Stimulated activated CD8-positive, alpha-beta memory T cell treated with anti-CD3 and anti-CD28 coated beads, Interleukin-7, amount 100 ng/mL, for 24 hours (primary cell): ENCODE measurements at places on chromosomes 5 and 9.

DNA sequence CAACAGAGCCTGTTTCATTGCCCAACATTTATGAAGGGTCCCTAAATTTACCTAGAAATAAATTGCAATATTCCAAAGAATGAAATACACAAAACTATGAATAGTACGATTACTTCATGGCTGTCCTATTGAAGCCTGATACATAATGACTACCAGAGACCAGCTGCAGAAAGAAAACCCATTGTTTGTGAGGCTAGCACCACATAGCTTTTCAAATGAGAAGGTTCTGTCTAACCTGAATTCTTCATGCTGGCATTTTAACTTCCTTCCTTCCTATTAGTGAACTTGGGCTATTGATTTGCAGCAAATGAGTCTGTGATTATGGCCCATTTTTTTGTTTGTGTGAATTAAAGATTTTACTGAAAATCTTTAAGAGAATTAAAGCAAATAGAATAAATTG, 47.3 kb downstream of the MEGF10 start:
- DNase-seq: no peak

GRCh38 chr9:87792831-87793288, 66.9 kb downstream of the CTSL start:
- DNase-seq: no peak

GRCh38 chr9:15670894-15671293, 118.1 kb downstream of the CCDC171 start:
- DNase-seq: no peak

DNA sequence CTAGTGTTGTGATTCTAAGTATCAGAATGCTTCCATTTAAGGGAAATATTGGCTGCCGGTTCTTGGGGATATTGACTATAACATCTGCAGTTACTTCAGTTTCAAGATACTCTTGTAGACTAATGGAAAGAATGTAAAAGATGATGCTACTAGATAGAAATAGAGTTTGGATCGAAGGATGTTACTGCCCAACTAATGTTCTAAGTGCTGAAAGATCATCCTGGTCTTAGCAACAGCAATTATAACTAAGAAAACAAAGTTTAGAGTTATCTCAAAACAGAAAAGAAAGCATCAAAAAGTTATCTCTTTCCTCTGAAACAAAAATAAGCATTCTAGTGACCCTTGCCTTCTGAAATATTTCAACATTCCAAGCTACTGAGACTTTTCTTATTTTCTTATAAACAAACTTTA, 49.9 kb downstream of the ITGA1 start:
- no peak for DNase-seq

- no peak for DNase-seq
These were observed 107.7 kb downstream of the PDE4D start for GRCh38 chr5:59785676-59786333.

DNA sequence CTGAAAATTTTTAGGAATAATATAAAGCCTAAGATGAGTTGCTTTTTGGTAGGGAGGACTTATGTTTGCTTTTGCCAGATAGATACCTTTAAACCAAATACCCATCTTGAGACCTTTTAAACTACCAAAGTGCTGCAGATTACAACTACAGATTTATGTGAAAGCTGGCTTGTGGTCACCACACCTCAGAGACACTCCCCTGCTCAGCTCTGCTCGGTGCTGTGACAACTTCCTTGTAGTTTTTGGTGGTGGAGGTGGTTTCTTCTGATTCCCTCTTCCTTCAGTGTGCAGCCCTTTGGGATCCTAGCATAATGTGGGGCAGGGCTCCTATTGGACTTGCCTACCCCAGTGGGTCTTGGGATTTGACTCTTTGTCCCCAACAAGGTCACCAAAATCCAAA, 29.2 kb downstream of the GARNL3 start:
- no peak for DNase-seq

GRCh38 chr5:17172791-17173190, 44.6 kb upstream of the BASP1 start:
- no peak for DNase-seq

- DNase-seq: no peak
These were observed 175.1 kb downstream of the RORB start for GRCh38 chr9:74672237-74672636.

DNA sequence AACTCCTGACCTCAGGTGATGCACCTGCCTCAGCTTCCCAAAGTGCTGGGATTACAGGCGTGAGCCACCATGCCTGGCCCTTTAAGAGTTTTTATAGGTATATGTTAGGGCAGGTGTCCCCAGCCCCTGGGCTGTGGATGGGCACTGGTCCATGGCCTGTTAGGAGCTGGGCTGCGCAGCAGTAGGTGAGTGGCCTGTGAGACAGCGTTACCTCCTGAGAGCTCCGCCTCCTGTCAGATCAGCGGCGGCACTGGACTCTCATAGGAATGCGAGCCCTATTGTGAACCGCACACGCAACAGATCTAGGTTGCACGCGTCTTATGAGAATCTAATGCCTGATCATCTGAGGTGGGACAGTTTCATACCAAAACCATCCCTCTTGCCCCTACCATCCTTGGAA, 173.4 kb downstream of the GOLPH3 start:
- DNase-seq: no peak

DNA sequence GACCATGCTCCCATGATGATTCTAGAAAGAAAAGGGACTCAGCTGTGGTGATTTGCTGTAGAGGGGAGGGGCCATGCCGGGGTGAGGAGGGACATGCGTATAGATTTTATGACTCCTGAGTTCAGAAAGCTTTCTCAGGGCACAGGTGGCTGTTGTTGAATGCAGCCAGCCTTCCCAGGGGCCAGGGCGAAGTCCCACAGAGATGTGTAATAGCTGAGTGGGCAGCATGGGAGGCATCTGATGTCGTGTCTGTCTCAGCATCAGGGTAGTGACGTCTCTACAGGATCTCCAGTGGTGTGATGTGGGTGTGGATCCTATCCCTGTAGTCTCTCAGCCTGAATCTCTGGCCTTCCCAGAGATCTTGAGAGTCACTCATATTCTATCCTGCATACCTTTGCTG, 7.8 kb upstream of the BOD1 start:
- DNase-seq: no peak

DNA sequence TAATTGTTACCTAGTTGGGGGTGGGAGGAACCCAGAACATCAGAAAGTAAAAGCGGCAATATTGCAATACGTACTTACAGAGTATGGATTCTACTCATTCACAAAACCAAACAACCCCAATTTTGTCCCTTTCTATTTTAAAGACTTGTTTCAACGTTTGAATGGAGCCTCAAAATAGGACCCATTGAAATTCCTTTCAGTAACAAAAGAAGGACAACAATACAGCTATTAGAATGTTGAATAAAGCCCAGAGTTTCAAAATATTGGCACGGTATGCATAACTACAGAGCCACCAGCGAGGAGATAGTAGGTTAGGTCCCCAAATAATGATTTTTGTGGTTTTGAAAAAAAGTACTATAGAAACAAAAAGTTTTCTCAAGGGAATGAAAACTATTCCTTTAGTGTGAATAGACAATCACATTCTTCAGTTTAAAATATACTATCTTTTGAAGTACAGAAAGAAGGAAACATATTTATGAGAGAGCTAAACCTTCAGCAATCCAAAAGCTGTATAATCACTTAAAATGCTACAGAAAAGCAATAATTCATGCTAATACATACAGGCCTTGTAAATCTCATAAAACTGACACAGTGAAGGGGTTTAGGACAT, 235.5 kb downstream of the RFX3 start:
- DNase-seq: no peak

- no peak for DNase-seq
These were observed 73.6 kb upstream of the SUSD1 start for GRCh38 chr9:112248722-112249121.

DNA sequence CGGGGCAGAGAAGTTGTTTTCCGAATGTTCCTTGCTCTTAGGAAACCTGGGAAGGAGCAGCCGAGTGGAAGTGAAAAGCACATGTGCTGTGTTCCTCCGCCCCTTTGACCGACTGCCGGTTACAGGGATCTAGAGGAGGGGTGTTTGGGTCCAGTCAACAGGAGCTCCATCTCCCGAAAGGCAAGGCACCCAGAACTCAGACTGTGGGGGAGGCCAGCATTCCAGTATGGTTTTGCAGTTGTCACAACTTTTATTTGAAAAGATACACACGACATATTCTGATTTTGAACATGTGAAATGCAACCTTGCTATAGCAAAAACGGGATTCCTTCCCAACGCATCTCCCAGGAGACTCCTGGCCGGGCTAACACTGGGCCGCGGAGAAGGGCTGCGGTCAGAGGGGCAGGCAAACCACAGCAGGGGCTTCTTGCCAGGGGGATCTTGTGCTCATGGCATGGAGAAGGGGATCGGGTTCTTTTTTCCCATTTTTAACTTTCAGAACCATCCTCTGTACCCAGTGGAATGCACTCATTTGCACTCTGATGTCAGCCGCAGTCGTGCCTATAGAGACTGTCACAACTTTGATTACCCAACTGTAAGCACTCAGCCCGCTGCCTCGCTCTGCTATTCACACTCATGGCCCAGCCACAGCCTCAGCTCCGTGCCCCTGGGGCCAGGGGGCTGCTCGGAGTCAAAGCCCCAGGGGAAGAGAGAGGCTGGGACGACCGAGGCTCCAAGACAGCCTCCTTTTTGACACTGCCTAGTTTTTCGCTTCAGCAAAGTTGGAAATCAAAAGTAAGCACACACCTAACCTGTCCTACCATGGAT, 3.9 kb downstream of the QRFP start:
- DNase-seq: no peak

GRCh38 chr5:82909771-82910170, 167.4 kb downstream of the TMEM167A start:
- no peak for DNase-seq

- DNase-seq: no peak
These were observed 92.7 kb upstream of the SAP30L start for GRCh38 chr5:154352960-154353548.

DNA sequence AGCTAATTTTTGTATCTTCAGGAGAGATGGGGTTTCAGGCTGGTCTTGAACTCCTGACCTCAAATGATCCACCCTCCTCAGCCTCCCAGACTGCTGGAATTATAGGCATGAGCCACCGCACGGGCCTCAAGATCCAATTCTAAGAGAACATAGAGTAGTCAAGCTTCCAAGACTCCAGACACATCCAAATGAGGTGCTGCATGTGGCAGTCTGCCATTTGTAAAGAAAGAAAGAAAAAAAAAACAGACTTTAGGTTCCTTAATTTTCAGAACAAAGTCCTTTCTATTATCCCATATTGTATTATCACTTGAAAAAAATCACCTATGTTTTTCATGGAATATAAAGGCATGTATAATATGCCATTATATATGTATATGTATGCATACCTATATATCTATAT, 2104.5 kb downstream of the MAT2B start:
- no peak for DNase-seq

DNA sequence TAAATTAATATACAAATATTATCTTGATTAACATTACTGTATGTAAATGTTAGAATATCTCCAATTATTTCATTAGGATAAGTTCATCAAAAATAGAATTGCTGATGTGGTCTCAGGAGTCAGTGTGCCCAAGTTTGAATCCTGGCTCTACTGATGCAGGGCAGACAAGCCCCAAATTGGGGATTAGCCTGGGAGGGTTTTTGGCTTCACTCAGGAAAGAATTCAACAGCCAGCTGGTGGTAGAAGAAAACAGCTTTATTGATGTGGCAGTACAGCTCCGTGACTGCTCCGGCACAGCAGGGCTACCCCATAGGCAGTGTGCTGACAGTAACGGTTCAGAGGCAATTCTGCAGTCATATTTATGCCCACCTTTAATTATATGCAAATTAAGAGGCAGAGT, 32.5 kb downstream of the COL27A1 start:
- no peak for DNase-seq

- no peak for DNase-seq
These were observed 132.8 kb upstream of the CDKN2B start for GRCh38 chr9:22141908-22142307.

DNA sequence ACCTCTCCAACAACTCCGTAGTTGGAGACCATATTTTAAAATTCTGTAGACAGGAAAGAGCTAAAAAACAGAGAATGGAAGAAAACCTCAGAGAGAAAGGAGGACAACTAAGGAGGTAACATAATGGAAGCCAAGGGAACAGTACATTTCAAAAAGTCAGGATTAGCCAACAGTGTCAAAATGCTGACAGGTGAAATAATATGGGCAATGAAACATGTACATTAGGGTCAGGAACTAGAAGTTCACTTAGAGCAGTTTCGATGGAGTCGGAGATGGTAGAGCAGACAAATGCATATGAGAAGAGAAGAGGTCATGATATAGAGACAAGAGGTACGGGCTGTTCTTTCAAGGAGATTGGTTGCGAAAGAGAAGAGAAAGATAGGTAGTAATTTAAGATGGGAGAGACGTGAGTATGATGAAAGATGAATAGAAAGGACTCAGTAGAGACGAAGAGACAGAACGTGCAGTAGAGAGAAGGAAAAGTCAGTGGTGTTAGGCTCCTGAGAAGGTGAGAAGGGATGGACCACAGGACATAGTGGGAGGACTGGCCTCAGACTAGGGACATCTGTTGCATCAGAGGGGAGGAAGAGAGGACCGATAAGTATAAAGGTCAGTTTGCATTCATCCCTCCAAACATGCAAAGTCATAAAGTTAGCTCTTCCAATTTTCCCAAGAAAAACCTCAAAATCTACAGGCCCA, 25.6 kb downstream of the NRG2 start:
- DNase-seq: no peak

DNA sequence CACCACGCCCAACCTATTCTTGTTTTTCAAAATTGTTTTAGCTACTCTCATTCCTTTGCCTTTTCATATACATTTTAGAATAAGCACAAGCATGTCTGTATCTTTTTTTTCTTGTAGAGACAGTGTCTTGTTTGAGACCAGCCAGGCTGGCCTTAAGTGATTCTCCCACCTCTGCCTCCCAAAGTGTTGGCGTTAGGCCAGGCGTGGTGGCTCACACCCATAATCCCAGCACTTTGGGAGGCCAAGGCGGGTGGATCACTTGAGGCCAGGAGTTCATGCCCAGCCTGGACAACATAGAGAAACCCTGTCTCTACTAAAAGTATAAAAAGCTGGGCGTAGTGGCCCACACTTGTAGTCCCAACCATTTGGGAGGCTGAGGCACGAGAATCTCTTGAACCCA, 13.1 kb downstream of the RNF44 start:
- DNase-seq: no peak
